ENCODE measurements at places on chromosomes 2 and 18.

- no peak for DNase-seq
Measured at GRCh38 chr2:62099523-62100175, 96.3 kb upstream of the B3GNT2 start.

DNA sequence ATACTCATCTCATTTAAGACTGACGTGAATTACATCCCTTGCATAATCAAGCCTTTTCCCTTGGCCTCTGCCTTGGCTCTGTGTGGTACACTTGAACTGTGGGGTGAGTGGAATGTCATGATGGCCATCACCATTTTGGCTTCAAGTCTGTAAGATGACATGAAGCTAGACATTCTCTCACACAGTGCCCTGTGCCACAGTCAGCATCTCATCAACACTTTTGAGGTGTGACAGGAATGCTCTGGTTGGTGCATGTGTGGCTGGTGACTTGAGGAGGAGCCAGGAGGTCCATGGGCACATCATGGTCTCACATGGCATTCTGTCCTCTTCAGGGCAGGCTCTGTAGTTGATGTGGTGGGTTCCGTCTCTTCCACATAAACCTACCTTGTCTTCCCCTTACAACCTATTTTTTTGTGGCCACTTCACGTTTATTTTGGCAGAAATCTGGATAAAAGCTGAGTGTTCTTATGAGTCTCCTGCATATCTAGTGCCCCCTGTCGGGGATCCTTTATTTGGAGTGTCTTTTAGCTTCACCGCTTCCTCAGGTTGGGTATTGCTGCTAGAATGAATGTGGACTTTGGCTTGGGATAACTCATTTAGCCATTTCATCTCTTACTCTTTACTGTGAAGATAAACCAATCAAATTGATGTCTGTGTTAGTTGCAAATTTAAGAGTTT, 28.1 kb downstream of the MAP4K4 start:
- no peak for DNase-seq

DNA sequence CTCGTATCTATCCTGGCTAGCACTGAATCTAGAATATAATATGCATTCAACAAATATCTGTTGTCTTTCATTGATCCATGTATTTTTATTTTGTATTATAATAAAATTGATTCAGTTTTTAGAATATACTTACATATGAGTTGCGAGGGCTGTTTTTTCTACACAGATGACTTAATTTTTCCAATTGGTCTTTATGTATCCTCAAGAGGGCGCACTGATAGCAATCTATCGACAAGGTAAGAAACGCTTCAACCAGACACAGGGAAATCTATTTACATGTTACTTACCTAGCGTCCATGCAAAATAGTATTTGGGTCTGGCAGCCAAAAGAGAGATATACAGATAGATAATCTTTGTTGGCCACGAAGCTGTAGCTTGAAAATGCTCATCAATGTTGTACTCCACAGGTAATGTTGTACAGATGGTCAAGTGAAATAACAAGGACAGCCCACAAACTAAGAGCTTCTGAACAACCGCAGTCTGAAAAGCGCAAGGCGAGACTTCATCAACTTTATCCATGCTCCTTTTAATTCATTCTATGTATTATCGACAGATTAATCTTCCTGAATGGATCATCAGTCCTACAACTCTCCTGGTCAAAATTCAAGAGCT, 35.5 kb upstream of the KIDINS220 start:
- DNase-seq = no peak

- no peak for DNase-seq
Measured at GRCh38 chr2:11309706-11310105, 34.7 kb downstream of the ROCK2 start.

DNA sequence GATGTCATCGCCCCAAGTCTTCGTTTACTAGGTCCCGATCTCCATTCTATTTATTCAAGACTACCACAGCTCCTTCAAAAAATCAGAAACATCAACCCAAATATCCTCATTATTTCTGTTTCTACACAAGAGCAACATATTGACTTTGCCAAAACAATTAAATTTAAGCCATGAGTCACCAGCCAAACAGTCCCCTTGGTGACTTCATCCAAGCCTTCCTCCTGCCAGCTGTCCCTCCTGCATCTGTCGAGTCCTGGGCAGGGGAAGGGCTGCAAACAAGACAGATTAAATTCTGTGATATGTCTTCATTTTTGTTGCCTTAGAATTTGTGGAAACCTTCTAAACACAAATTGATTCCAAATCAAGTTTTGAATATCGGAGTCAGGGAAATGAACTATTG, 110.3 kb downstream of the SP3 start:
- no peak for DNase-seq

- DNase-seq = no peak
Measured at GRCh38 chr2:99399063-99399462, 61.9 kb downstream of the EIF5B start.

DNA sequence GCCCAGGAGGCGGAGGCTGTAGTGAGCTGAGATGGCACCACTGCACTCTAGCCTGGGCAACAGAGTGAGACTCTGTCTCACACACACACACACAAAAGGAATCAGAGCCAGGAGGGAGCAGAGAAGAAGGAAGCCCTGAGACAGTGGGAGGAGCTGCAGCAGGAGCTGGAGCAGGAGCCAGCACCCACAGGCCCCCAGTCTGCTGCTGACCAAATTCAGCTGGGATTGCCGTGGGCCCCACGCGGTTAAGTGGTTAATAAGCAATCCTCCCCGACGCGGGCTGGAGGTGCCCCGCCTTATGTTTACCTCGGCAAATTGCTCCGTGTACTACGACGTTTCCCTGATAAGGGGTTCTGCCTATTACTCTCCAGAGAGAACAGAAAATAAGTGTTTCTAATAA, 265.3 kb downstream of the TWIST2 start:
- no peak for DNase-seq

Measured in cortex of kidney (tissue), 1 donor.